Esophagus squamous epithelium (tissue), 5 donors: ENCODE measurements at places on chromosomes 1 and 21. TPM values are rescaled to one million over a fixed set of nuclear protein-coding genes. Genes with fewer than 3 reads are reported as not detected.

GRCh38 chr21:31416465-31416864 is 72.4 kb upstream of the TIAM1 start:
- H3K27ac ChIP-seq = no peak overlapping the region
- no peaks in the 10 kb centered on the region for H3K27me3 ChIP-seq
- DNase-seq = no peak
- no peaks in the 10 kb centered on the region for H3K36me3 ChIP-seq

The PTCH2 gene
- total RNA-seq = not detected

DNA sequence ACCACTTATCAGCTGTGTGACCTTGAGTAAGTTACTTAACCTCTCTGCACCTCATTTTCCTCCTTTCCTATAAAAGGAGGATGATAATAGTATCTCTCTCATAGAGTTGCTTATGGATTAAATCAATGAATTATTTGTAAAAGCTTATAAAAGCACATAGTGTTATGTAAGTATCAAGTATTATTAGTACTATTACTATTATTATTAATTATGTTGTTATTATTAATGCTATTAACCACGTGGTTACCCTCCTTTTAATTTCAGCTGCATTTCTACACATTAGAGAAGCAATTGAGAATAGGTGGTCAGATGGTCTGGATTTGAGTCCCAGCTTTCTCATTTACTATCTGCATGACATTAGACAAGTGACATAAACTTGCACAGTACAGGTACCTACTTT is 58.1 kb upstream of the WNT4 start:
- H3K4me3 ChIP-seq = no peak overlapping the region
- H3K4me1 ChIP-seq = no peaks in the 10 kb centered on the region
- H3K36me3 ChIP-seq = no peaks in the 10 kb centered on the region

GRCh38 chr21:41451753-41452676 is 26.0 kb downstream of the MX1 start:
- no peak for DNase-seq
- no peaks in the 10 kb centered on the region for H3K4me1 ChIP-seq
- no peak overlapping the region for H3K4me3 ChIP-seq

The NID1 gene
- total RNA-seq = 45.0 TPM

DNA sequence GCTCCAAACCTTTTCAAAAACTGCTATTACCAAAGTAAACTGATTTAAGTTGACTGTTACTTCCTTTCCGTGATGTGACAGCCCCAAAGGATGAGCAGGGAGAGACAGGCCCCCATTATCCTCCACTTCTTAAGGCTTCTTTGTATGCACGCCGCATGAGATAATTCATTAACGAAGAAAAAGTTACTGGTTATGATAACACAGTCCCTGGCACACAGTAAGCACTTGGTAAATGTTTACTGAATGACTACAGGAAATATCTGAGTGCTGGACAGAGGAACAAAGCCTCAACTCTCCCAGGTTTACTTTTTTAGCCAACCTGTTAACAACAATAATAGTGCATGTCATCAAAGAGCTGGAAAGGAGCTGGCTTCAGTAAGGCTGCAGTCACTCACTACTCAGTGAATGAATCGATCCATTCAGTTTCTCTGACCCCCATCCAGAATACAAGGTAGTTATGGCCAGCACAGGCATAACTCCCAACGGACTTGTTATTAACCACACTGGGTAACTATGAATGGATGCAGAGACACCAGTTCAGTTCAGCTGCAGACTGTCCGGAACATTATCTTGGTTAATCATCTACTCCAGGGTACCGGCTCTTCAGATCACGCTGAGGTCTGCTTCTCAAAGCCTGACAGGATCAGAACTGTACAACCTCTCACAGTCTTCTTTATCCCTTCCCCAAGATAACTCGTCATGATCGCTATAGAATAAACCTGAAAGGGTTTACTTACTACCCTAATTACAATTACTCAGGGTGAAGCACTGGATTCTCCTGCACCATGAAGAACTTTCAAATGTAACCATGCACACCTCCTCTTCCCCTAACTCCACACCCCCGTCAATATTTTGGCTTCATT is 58.3 kb downstream of the TGFBR3 start:
- DNase-seq = no peak
- no peaks in the 10 kb centered on the region for H3K27me3 ChIP-seq
- H3K27ac ChIP-seq = peak overlapping the region; percentile 61
- no peaks in the 10 kb centered on the region for H3K36me3 ChIP-seq
- peak overlapping the region; percentile 31 for H3K4me3 ChIP-seq

The EIF2D gene
- 54.4 TPM for total RNA-seq

GRCh38 chr1:52919051-52919722 is 2.4 kb downstream of the ECHDC2 start:
- H3K36me3 ChIP-seq = no peaks in the 10 kb centered on the region
- no peak for DNase-seq
- no peaks in the 10 kb centered on the region for H3K27me3 ChIP-seq
- no peak overlapping the region for H3K4me3 ChIP-seq
- peak overlapping the region; percentile 47 for H3K27ac ChIP-seq
- H3K4me1 ChIP-seq = peaks cover 16% of the 10 kb centered on the region

The SPATA21 gene
- not detected for total RNA-seq

The TBX15 gene
- not detected for total RNA-seq

DNA sequence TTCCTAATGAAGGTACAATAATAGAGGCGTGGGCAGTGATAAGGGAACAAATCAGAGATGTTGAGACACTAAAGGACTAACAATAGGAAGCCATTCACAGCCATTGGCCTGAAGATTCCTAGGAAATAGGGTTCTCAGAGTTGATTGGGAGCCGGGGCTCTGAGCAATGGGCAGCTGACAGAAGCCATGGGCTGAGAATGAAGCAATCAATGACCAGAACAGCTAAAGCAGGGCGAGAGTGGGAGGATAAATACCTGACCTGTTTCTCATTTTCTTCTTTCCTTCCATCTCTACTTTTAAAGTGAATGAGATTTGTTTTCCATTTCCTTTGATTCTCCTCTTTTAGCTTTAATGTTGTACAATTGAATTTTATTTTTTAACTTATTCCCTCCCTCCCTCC is 774.7 kb upstream of the ADGRL4 start:
- H3K4me1 ChIP-seq = no peaks in the 10 kb centered on the region
- no peak overlapping the region for H3K27ac ChIP-seq
- no peaks in the 10 kb centered on the region for H3K36me3 ChIP-seq

DNA sequence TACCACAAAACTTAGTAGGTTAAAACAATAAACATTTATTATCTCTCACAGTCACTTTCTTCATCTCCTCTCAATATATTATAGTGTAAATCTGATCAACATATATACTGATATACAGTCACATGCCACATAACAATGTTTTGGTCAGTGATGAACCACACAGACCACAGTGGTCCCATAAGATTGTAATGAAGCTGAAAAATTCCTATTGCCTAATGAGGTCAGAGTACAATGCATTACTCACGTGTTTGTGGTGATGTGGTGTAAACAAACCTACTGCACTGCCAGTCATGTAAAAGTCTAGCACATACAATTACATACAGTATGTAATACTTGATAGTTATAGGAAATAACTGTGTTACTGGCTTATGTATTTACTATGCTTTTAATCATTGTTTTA is 30.1 kb downstream of the OLFML3 start:
- no peak overlapping the region for H3K4me3 ChIP-seq
- DNase-seq = no peak
- H3K36me3 ChIP-seq = no peaks in the 10 kb centered on the region
- no peaks in the 10 kb centered on the region for H3K4me1 ChIP-seq

The OR2L3 gene
- not detected for total RNA-seq

DNA sequence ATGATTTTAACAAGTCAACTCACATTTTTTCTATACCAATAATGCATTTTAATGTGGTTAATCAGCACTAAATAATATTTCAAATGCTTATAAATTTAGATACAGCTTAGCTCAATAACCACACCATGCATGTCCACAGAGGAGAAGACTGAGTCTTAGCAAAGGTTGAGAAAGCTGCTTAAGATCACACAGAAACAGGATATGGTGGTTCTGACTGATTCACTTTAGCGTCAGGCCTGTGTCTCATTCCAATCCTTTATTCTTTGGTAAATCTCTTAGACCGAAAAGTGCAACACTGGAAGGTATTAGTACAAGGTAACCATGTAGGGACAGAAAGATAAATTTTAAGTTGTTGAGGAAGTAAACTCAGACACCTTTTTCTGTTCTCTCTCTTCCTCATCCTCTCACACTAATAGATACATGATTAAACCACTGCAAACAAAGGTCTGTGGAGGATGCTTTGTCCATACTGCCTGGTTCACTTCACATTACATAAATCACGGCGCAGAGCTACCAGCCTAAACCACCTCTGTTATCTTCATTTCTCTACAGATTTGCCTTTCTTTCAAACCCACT is 139.0 kb downstream of the DPYD start:
- no peak overlapping the region for H3K4me3 ChIP-seq
- no peaks in the 10 kb centered on the region for H3K36me3 ChIP-seq
- no peaks in the 10 kb centered on the region for H3K27me3 ChIP-seq
- H3K27ac ChIP-seq = no peak overlapping the region
- DNase-seq = no peak
- no peaks in the 10 kb centered on the region for H3K4me1 ChIP-seq
